ENCODE measurements at places on chromosomes 3 and 15.

GRCh38 chr3:4750306-4750968 is 228.8 kb upstream of the BHLHE40 start:
- DNase-seq, result no peak

DNA sequence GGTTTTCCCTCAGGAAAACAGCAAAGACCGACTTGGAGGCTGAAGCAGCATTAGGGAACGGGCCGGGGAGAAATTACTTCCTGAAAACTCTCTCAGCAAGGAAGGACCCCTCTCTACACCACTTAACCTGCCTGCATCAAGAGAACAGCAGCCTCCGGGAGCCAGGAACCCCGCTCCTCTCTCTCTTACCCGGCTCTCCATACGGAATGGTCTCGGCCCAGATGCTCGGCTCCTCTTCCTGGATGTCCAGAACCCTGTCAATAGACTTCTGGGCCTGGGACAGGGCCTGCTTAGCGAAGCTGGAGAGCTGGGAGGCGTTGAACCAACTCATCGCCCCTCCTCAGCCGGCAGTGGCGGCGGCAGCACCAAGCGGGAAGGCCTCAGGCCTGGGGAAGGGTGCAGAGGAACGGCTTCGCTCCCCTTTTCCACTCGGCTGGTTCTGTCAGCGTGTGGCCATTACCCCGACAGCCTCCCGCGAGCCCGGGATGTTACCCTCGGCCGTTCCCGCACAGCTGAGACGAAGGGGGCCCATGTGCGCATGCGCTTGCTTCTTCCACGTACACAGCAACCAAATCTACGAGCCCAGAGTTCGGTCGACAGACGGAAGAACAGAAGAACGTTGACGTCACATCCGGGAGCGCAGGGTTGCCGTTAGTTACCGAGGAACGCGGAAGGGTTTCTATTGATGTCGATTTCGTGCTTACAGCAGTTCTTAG is at the start of gene TMF1:
TMF1 (minus strand) TSS at position 578 of the 716 bp plus-strand sequence; CDS start at position 331, 247 bp downstream.
- peak; percentile 90 for DNase-seq

- DNase-seq, result no peak
These were observed 214.2 kb downstream of the FEZF2 start for GRCh38 chr3:62159056-62159708.

DNA sequence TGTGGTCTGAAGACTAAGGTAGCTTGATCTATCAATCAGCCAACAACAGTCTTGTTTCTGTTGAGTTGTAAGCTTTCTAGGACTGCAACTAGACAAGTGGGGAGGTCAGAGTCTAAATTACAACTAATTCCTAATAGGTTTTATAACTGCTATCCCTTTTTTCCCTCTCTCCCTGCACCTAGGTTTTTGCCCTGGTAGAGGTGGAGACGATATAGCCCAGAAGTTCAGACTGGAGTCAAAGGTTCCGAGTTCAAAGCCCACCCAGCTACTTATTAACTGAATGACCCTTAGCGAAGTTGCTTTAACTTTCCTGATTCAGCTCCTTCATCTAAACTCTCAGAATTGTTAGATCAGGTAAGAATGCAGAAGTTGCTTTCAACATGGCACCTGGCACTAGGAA is 100.6 kb downstream of the IGF2BP2 start:
- no peak for DNase-seq

- DNase-seq, result no peak
These were observed 15.3 kb upstream of the FMN1 start for GRCh38 chr15:33209575-33210481.

DNA sequence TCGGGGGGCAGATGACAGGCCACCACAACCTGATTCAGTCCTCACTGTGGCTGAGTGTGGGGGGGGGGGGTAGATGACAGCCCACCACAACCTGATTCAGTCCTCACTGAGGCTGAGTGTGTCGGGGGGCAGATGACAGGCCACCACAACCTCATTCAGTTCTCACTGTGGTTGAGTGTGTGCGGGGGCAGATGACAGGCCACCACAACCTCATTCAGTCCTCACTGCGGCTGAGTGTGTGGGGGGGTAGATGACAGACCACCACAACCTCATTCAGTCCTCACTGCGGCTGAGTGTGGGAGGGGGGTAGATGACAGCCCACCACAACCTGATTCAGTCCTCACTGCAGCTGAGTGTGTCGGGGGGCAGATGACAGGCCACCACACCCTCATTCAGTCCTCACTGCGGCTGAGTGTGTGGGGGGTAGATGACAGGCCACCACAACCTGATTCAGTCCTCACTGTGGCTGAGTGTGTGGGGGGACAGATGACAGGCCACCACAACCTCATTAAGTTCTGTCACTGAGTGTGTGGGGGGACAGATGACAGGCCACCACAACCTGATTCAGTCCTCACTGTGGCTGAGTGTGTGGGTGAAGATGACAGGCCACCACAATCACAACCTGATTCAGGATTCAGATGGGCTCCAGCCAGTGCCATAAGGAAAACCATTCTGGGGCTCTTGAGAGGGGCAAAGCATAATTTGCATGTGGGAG is 16.9 kb downstream of the ZNF717 start:
- no peak for DNase-seq

- DNase-seq, result no peak
These were observed 41.4 kb upstream of the FLNB start for GRCh38 chr3:57966829-57967228.

- DNase-seq, result no peak
These were observed 760.4 kb downstream of the ZPLD1 start for GRCh38 chr3:103195216-103195615.

DNA sequence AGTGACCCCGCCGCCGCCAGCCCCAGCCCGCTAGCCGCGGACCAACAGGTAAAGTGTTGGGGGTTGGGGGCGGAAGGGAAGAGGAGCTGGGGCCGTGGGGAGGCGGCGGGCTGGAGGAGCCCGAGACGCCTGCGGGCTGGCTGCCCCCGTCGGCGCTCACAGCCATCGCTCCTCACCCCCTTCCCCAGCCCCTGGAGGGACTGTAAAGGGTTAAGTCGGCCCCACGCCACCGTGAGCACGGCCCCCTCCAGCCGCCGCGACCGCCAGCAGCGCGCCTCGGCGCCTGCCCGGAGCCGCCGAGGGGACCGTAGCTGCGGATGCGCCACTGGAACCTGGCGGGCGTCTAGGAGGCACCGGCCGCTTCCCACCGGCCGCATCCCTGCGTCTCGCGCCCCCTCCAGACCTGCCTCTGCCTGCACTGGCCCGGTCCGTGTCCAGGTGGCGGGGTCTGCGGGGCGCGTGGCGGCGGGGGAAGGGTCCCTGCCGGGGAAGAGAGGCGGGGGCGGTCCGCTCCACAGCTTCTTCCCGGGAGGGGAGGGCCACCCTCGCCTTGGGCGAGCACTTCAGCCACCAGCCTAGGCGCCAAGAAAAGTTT is 522 bp downstream of the MED12L start:
- DNase-seq, result no peak

DNA sequence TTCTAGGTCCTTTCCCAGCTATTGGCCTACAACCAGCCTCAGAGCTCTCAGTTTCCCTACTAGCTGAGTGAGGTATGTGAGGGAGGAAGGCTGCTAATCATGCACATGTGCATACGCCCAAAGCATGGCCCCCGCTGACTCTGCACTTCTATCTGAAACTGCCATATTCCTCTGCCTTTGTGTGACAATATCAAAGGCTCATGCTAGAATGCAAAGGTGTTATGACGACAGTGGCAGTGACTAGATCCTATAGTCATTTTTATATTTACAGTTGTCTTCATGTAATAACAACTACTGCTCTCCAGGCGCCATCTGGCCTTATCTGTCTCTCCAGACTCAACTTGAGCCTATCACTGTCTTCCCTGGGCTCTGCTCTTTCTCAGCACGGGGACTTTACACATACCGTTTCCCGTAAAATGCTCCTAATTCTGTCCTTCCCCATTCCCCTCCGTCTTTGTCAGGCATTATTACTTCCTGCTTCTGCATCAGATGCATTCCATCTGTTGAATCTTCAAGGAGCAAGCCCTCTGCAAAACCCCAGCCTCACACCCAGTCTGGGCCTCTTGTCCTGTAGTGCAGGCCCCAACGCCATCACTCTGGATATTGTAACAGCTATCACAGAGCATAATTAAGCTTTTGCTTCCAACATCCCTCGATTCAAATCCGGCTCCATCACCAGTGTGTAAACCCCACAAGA is 102.5 kb downstream of the PDCD6IP start:
- no peak for DNase-seq

- no peak for DNase-seq
These were observed 104.8 kb upstream of the PLSCR5 start for GRCh38 chr3:146709969-146710368.

DNA sequence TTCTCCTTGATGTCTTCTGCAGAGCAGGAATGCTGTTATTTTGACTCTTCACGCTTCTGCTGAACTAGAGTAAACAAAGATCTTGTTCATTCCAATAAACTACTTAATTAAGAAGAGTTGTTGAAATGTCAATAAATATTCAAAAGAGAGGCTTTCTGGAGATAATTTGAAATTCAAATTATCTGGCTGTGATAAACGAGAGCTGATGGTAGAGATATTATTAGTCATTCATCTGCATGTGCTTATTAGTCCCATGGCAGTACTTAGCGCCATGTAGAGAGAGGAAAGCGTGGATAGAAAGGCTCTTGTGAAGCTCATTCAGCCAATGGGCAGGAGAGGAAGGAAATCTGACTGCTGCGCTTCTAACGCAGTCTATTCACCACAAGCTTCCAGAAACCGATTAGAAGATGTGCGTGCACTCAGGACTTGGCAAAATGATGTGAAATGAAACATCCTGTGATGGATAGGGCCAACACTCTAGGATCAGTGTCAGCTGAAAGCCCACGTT is 251.1 kb downstream of the GABRB3 start:
- DNase-seq, result no peak

GRCh38 chr15:42130246-42130986 is 26.0 kb downstream of the PLA2G4F start:
- no peak for DNase-seq

DNA sequence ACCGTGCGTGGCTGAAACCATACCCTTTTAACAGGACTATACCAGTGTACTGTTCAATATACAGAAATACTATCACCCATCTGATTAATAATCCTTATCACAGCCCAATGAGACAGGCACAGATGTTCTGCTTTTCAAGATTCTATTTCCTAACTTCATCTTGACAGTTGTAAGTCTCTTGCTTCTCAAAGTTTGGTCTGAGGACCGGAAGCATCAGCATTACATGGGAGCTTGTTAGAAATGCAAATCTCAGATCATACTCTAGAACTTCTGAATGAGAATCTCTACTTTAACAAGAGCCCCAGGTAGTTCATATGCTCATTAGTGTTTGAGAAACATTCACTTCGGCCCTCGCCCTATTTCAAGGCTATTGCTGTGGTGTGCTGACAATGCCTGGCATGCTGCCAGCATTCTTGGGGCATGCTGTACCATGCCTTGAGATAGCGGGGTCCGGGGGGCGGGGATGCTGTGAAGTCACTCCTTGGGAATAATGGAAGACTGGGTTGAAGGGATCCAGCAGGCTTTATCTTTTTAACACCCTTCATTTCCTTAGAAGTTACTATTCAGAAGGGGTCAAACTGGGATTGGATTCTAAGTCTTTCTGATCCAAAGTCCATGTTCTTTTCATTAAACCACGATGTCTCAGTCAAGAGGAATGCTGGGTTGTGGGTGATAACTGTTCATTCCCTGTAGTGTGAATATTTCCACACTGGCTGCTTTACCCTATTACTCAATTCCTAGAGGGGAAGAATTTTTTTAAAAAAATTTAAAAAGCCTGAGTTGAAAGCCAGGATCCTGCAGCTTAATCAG is 194.7 kb downstream of the LPP start:
- DNase-seq, result no peak

DNA sequence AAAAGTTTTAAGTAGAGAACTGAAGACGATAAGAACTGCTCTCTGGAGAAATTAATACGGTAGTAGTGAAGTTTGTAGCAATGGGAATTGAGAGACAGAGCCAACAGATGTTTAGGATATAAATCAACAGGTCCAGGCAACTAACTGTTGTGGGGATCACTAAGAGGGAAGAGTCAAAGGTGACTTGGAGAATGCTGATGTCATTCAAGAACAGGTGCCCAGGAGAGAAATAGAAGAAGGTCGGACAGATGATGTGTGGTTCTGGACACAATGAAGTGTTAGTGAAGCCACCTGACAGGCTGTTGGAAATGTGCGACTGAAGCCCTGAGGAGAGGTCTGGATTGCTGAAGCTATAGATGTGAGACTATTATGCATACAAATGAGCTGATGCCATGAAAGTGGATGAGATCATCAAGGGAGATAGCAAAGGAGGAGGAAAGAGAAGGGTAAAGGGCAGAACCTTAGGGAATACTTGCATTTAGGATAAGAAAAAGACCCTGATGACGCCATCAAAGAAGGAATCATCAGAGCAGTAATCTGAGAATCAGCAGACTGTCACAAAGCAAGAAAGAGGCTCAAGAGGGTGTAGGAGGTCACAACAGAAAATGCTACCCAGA is 183.7 kb downstream of the FRMD5 start:
- no peak for DNase-seq

DNA sequence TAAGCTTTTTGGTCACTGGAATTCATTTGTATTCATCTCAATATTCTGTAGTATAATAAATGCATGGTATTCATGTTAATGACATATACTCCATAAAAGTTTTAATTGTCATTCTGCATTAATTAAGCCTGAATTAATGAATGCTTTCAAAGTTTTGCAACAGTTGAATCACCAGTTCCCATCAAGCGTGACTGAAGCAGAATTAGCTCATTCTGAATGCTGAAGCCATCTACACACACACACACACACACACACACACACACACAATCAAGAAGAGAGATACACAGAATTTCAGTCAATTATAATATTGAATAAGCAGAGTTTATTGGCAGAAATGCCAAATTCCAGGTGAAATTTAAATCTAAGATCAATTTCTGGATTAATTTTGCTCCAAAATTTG is 252.1 kb upstream of the KCNMB2 start:
- no peak for DNase-seq

DNA sequence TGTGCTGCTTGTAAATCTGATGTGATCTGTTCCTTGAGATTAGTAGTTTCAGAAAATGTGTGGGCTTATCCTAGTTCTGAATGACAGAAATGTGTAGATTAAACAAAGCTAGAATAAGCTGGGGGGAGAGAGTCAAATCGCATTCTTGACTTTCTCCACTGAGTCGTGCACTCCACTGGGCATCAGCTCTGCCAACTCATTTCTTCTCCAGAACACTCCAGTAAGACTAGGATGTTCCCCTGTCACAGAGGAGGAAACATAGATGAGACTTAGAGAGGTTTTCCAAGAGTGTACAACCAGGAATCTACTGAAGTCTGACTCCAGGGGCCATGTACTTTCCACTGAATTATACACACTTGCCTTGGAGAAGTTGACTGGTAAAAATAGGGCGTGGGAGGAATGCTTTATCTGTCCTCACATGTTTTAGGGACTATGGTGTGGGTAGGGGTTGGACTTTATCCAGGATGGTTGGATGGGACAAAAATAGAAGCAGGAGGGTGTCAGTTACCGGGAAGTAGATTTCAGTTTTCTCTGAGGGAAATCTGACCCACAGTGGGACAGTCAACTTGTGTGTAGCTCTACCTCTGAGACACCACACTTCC is 298.2 kb downstream of the UBE2E2 start:
- DNase-seq, result no peak
